ENCODE measurements at places on chromosomes 13 and 19.

- DNase-seq = no peak
Observed at GRCh38 chr13:96862999-96863398, 131.3 kb downstream of the OXGR1 start.

DNA sequence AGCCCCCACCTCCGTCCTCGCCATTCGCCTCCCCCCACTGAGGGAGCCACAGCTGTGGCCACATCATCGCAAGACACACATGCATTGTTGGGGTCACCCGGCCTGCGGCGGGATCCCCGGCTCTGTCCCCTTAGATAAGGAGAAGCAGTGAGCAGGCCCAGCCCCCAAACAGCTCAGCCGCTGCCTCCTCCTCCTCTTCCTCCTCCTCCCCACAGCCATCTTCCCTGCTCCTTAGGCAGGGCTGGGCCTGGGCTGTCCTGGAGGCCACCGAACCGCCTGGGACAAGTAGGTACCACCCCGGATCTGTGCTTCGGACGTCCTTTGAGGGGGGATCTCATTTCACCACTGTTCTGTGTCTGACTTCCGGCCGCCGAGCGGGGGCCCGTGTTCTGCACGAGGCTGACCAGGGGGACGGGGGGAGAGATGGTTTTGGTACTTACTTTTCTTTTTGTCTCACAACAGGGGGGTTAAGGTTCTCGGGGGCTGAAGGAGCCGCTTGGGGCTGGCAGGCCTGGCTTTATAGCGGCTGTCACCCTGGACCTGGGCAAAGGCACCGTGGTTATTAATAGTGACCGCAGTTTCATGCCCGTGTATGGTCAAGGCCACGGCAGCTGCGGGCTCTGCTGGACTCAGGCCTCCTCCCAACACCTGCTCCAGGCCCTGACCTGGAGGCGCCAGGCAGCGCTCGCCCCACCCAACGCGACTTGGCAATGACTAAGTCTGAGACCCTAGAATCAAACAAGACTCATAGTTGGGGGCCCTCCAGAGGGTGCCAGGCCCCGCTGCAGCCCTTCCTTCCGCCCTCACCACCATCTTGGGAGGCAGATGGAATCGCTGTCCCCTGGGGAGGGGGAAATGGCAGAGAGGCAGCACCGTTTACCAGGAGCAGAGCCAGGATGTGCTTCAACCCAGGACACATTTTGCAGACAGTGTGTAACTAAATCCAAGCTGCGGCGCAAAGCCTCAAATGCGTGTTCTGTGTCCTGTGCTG lies 18.3 kb downstream of the NMRK2 start:
- DNase-seq = no peak

DNA sequence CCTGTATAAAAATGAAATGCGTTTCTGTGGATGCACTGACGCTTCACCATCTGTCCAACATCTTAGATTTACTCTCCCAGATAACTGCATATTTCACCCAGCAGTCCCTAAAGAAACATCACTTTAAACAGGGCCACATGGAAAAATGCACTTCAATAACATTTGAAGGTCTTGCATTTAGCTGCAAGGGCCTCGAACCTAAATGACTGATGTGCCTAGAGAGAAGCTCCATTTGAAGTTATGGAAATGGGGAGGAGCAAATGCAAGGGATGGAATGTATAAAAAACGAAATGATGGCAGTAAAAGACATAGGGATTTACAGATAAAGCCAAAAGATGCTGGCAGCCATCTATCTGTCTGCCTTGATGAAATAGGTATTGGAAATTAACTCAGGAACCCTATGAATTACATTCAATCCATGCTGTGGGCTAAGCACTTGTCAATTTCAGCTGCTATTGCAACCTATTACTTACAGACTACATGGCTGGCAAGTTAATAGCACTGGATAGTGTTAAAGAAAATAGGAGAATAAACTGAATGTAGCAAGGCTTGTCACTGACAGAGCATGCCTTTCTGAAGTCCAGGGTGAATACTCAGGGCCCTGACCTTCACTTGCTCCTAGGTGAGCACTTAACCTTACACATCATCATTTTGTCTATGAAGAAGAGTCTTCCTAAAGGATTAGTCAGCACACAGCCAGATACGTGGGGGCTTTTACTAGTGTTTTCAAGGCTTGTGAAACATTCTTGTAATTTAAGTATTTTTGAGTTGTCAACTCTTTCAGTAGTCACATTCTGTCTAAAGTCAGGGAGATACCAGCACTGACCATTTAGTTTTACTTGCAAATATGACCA lies 963.4 kb downstream of the PCDH17 start:
- DNase-seq = no peak

DNA sequence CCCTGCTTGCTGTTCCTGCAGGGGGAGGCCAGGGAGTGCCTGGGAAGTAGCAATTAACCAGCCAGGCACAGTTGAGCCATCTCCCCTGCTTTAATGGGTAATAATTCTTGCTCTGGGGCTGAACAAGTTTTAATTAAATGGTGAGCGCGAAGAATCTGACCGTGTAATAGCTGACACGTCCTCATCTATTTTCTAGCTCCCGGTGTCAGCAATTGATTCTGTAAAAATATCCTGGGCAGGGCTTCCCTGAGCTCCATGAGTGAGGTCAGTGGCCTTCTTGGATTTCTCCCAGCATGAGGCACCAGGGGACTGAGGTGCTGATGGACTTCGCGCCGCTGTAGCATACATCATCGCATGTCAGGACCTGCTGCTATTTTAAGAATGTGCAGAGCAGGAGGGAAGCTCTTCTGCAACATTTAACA lies 26.9 kb downstream of the SIPA1L3 start:
- DNase-seq = no peak

- DNase-seq = no peak
Observed at GRCh38 chr13:35557475-35557874, 81.0 kb upstream of the MAB21L1 start.

DNA sequence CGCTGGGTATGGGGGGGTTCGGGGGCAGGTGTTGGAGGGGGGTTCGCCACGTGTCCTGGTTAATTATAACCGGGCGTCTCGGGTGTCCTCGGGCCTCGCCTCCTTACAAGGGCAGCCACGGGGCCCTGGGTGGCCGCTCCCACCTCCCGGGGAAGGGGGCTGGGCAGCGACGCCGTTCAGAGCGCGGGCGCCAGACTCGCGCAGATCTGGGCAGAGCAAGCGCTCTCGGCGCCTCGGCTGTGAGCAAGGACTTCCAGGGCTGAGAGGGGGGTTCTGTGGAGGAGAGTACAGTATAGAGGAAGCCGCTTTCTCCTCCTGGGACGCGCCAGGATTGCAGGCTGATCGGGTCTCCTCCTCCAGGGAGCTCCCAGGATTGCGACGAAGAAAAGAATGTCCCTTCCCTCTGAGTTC lies 1.0 kb upstream of the CKM start:
- no peak for DNase-seq

GRCh38 chr19:35136977-35137702 lies 1.5 kb upstream of the FXYD1 start:
- no peak for DNase-seq

- DNase-seq = no peak
Observed at GRCh38 chr13:75657111-75657510, 21.0 kb downstream of the LMO7 start.
